IPS-NIHi11 (cell line): ENCODE measurements at places on chromosomes 7 and 10.

DNA sequence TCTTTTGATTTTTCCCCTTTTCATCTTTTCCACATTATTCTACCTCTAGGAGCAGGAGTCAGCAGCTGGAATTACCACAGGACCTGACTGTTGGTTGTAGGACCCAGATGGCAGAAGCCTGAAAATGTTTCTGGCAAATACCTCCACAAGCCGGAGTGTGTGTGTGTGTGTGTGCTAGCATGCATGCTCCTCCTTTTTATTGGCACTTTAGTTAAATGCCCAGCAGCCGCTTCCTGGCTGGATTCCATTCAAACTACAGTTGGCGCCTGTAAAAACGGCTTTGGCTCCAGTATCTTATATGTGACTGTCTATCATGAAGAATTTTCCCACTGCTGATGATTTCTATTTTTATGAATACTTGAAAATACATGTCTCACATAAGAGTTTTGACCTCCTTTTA, 319.7 kb upstream of the SP4 start:
- DNase-seq = peak; percentile 12

- no peak for DNase-seq
Measured at GRCh38 chr10:72276013-72276387, 2.3 kb downstream of the DDIT4 start.

GRCh38 chr7:50212666-50213621, 91.6 kb upstream of the IKZF1 start:
- no peak for DNase-seq

GRCh38 chr7:30984359-30985107, 20.8 kb downstream of the GHRHR start:
- DNase-seq = peak; percentile 70

- DNase-seq = no peak
Measured at GRCh38 chr7:50221028-50221427, 83.5 kb upstream of the IKZF1 start.

DNA sequence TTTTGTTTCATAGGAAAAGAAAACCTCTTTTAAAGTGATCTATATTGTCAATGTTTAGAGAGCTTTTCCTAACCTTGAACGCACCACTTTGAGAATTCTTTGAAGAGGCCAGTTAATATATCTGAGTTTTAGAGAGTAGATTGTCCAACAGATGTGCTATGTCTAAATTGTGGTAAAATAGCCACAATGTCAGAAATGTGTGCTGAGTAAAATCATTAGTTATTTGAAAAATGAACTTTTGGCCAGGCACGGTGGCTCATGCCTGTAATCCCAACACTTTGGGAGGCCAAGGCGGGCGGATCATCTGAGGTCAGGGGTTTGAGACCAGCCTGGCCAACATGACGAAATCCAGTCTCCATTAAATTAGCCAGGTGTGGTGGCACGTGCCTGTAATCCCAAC, 61.6 kb upstream of the KIAA1217 start:
- DNase-seq = no peak

GRCh38 chr10:6924166-6924565, 344.1 kb upstream of the PRKCQ start:
- DNase-seq = no peak

- no peak for DNase-seq
Measured at GRCh38 chr7:80677629-80678028, 39.2 kb downstream of the CD36 start.

DNA sequence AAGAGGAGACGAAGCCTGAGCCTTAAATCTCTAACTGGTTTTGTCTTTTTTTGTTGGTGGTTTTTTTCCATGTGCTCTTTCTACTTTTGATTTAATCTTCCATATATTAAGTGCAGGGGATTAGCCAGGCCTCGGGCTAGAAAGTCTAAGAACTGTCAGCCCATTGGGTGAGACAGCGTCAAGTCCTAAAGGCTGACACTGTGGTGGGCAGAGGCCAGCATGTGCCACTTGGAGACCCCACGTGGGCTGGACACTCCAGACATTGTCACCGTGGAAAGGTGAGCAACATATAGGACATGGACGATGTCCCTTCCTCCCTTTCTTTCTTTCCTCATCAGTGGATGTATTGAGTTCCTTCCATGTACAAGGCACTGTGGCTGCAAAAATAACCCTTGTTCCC, 129.3 kb downstream of the TMEM178B start:
- DNase-seq = no peak
